ENCODE measurements at places on chromosomes 3 and 15.

DNA sequence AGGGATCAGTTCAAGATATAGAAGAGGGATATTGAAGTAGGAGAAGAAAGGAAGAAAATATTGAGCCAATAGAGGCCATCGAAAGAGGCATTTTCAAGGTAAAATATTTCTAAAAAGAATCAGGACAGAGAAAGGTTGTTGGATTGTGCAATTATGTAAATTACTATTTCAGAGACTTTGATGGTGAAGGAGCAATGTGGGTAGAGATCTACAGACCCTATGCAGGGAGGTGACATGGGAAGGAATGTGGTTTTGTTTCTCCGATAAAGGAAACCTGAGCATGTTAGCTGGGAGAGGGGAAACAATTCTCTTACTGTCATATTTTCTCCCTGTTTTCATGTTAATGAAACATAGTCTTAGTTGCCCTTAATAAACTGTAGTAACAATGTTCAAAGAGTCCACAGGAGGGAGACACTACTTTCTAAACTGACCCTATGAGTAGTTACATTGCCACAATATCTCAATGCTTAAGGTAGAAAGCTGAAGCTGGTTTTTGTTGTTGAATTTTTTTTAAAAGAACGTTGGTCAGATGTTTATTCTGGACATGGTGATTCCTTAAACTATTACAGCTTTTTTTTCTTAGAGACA is 133.3 kb downstream of the GRM7 start:
- peaks cover 10% of the 10 kb centered on the region for H3K4me1 ChIP-seq
- H3K27ac ChIP-seq = no peak overlapping the region
- no peak for DNase-seq
- no peak overlapping the region for H3K4me3 ChIP-seq
- no peaks in the 10 kb centered on the region for H3K36me3 ChIP-seq

- peaks cover 18% of the 10 kb centered on the region for H3K4me1 ChIP-seq
- peaks cover 11% of the 10 kb centered on the region for H3K36me3 ChIP-seq
- H3K4me3 ChIP-seq = no peak overlapping the region
- no peak for DNase-seq
These were observed 185.9 kb downstream of the MEX3B start for GRCh38 chr15:81859737-81860516.

DNA sequence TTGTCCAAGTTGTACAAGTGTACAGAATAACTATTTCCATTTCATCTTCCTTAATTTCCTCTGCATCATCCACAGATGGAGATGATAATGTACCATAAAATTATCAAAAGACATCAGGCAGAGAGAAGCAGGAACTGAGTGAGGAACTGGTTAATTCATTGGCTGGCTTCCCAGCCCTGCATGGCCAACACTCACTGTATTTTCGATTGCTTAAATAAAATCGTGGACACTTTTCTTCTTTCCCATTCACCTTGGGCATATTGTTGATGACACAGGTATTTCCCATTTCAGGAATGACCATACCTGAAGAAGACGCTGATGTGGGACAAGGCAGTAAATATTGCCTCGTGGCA is 144.2 kb upstream of the ABHD17C start:
- peaks cover 12% of the 10 kb centered on the region for H3K4me1 ChIP-seq
- H3K4me3 ChIP-seq = no peak overlapping the region
- H3K27me3 ChIP-seq = no peaks in the 10 kb centered on the region
- H3K27ac ChIP-seq = no peak overlapping the region
- H3K36me3 ChIP-seq = peaks cover 15% of the 10 kb centered on the region

DNA sequence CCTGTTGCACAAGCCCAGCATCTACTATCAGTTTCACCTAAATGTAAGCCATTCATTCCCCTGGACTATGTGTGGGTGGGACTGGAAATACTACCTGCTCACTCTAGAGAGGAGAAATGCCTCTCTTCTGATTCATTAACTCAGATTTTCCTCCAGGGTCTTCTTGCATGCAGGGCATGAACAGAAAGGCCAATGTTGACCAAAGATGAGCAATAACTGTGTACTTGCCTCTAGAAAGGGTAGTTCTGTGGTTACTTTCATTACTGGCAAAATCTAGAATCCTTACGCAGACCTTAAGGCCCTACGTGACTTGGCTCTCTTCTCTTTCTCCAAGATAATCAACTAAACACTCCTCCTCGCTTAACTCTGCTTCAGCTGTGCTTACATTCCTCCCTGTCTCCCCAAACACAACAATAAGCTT is 81.4 kb upstream of the PSMD6 start:
- H3K36me3 ChIP-seq = peaks cover 4% of the 10 kb centered on the region
- no peak for DNase-seq
- peaks cover 48% of the 10 kb centered on the region for H3K4me1 ChIP-seq
- no peaks in the 10 kb centered on the region for H3K27me3 ChIP-seq

GRCh38 chr15:90860450-90860849 is 7.9 kb upstream of the FURIN start:
- H3K36me3 ChIP-seq = no peaks in the 10 kb centered on the region
- peaks cover 4% of the 10 kb centered on the region for H3K4me1 ChIP-seq
- no peak for DNase-seq
- no peaks in the 10 kb centered on the region for H3K27me3 ChIP-seq
- H3K4me3 ChIP-seq = no peak overlapping the region
